Epithelial cell of prostate (primary cell): ENCODE measurements at places on chromosomes 11 and 22.

- DNase-seq = no peak
These were observed 29.8 kb upstream of the CRTAM start for GRCh38 chr11:122808478-122808869.

- no peak for DNase-seq
These were observed 38.3 kb upstream of the LRRC55 start for GRCh38 chr11:57143459-57143858.

DNA sequence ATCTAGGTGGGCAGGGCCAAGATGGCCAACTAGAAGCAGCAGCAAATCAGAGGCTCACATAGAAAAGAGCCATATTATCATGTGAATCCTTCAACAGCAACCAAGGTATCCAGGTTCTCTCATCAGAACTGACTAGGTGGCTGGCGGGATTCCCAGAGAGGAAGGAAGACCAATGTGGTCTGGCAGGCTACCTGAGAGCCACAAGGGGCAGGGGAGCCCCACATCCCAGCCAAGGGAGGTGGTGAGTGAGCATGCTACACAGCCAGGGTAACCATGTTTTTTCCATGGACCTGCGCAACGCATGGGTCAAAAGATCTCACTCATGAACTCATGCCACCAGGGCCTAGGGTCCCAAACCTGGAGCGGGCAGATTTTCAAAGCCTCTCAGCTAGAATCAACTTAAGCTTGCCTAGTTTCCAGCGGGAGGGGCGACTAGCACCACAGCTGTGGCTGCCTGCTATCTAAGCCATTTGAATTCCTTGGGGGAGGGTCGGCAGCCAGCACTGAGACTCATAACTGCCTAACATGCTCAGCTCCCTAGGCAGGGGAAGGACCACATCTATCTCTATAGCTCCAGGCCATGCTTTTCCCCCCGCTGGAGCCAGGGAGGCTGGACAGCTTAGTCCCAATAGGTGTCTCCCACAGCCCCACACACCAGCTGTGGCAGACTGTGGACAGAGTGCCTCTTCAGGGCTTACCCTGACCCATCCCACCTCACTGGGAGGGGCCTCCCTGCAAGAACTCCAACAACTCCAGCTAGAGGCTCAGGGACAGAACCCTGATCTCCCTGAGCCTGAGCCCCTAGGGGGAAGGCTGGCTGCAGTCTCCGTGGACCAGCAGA, 28.7 kb upstream of the CASP12 start:
- DNase-seq = no peak

GRCh38 chr11:32307471-32307870, 127.9 kb downstream of the WT1 start:
- DNase-seq = no peak

DNA sequence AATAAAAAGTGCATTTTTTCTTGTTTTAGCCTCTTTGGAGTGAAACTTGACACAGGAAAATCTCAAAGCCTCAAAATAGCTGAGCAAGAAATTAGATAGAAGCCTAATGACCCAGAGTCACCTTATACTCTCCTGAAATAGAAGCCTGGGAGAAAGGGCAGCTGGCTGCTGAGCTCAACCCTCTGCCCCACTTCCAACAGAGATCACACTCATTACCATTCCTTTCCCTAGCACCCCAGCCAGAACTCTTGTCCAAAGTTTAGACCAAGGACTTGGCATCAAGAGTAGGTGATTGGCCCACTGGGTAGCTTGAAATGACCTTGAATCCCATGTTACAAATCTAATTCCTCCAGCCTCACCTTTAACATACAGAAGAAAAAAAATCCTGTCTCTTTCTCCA, 62.7 kb upstream of the AMOTL1 start:
- no peak for DNase-seq

DNA sequence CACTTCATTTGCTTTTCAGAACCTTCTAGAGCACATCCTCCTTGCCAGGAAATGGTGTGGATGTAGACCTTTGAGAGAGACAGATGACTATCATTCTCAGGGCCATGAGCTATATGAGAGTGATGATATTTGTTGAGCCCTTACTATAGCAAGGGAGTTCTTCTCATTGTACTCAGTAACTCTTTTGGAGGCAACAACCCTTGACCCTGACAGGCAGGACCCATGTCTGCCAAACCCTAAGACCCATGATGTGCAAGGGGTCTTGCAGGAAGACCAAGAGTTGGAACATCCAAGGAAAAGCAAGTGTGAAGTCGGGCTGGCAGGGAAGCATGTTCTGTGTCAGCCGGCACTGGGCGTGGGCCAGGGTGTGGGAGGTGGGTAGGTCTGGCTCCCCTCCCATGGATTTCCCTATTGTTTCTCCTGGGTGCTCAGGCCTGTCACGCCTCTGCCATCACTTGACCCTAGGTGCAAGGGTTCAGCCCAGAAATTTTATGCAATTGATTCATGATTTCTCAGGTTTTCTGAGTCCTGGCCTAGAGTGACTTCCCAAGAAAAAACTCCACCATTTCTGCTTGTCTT, 1.2 kb downstream of the FOLR3 start:
- no peak for DNase-seq

DNA sequence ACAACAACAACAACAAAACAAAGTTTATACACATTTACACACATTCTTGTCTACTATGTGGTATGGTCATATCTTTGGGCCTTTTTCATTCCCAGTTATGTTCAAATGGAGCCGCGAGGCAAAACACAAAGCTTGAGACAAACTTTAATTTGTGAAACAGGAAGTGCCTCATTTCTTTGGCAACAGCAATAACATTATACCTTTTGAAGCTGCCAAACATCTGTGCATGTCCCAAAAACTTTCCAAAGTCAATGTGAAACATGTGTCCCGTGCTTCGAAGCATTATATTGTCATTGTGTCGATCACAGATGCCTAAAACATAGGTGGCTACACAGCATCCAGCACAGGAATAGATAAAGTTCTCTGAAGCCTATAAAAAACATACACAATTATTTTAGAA, 25.0 kb upstream of the RPS13 start:
- DNase-seq = no peak

- peak; percentile 81 for DNase-seq
These were observed 4.0 kb upstream of the HMOX1 start for GRCh38 chr22:35376728-35377472.

DNA sequence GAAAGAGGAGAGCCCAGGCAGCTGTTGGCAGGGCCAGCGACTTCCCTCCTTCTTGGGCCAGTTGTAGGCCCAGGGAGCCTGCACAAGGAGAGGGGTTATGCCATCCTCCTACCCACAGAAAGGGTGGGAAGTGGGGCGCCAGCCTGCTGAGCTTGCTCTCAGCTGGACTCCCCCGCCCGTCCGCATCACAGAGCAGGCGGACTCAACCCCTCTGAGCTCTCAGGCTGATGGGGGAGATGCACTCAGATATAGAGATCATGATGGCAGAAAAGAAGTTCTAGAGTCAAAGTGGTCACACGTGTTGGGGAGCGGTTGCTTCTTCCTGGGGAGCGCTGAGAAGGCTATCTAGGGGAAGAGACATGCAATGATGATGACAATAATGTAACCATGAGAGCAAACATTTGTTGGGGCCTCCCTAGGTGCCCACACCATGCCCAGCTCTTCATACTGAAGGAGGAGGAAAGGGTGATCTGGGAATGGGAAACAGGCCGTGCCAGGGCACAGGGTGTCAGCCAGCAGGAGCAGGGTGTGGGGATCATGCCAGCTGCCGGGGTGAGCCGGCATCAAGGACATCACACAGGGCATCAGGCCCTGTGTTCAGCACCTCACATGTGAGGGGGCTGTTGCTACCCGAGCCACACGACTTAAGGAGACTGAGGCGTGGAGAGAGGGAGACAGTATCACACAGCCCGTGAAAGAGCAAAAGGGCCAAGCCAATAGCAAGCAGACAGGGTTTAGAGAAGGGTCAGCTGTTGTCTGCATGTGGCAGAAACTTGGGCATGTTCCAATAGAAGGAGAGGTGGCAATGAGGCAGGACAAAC, 7.7 kb downstream of the SLC35E4 start:
- no peak for DNase-seq

- no peak for DNase-seq
These were observed 103.0 kb upstream of the OPCML start for GRCh38 chr11:133635244-133635739.

DNA sequence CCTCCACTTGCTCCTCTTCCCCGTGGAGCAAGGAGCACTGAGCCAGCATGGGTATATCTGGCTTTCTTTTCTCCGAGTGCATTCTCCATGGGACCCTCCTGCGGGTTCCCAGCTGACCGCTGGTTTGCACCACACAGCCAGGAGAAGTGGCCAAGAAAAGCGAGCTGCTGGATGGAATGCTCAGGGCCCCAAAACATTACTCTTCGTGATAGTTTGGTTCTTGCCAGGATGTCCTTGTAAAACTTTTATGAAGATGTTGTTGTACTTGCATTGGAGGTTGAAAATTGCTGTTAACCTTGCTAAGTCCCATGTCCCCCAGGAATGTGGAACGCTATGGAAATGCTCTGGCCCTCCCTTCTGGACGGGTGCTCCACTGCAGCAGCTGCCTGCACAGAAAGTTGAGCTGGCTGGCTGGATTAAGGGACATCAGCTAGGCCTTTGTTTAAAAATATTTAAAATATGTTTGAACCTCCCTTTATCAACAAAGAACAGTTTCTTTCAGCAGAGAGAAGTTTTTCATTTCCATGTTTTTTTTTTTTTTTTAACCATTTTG, 68.7 kb downstream of the ZNRF3 start:
- DNase-seq = no peak

DNA sequence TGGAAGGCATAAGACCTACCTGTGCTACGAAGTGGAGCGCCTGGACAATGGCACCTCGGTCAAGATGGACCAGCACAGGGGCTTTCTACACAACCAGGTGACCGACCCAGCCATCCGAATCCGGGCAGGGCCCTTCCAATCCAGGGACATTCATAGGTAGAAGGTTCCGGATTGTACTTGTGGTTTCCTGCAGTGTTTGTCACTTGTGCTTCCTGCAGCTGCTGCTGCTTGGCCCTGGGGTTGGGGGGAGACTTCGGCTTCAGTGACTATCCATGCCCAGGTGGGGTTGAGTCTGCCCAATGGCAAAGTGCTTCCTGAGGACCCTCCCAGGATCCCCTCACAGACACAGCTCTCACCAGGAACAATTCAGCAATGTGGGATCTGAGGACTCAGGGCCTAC, 2.2 kb downstream of the APOBEC3A start:
- DNase-seq = no peak

- DNase-seq = no peak
These were observed 9.6 kb upstream of the CD81 start for GRCh38 chr11:2367266-2368160.

- DNase-seq = no peak
These were observed 6.9 kb upstream of the TOMM22 start for GRCh38 chr22:38674888-38675287.

DNA sequence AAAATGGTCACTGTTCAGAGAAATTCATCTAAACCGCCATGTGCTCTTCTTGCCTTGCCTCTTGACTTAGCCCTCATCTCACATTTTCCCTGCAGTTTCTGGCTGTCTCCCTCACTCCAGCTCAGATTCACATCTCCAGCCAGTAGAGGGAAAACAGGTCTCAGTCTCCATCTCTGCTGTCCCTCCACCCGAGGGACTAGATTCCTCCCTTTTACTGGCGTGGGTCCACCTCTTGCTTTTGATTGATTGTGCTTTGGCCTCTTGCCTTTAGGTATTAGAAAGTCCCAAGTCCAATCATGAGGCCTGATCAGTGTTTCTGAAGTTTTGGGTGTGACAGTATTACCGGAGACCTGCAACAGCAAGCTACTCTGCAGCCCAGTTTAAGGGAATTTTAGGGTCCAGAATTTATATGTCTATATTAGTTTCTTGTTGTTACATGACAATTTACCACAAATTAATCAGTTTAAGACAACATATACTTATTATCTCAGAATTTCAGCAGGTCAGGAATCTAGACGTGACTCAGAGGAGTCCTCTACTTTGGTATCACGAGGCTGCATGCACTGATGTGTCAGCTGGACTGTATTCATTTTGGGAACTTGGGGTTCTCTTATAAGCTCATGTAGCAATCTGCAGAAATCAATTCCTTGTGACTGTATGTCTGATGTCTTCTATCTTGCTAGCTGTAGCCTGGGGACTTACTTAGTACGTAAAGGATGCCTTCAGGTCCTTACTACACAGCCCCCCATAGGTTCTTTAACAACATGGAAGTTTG, 805.2 kb upstream of the CCDC90B start:
- DNase-seq = no peak

- DNase-seq = no peak
These were observed 2.1 kb downstream of the MED15 start for GRCh38 chr22:20509344-20510047.

DNA sequence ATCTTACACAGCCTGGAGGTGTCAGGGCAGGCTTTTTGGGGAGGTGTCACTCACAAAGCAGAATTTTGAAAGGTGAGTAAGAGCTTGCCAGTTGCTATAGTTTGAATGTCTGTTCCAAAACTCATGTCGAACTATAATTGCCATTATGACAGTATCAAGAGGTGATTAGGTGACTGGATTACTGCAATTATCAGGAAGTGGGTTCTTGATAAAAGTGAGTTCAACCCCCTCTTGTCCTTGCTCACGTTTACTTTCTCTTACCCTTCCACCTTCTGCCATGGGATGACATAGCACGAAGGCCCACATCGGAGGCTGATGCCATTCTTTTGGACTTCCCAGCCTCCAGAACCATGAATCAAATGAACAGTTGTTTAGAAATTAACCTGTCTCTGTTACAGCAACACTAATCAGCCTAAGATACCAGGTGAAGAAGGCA, 4.7 kb upstream of the C11orf86 start:
- DNase-seq = no peak

DNA sequence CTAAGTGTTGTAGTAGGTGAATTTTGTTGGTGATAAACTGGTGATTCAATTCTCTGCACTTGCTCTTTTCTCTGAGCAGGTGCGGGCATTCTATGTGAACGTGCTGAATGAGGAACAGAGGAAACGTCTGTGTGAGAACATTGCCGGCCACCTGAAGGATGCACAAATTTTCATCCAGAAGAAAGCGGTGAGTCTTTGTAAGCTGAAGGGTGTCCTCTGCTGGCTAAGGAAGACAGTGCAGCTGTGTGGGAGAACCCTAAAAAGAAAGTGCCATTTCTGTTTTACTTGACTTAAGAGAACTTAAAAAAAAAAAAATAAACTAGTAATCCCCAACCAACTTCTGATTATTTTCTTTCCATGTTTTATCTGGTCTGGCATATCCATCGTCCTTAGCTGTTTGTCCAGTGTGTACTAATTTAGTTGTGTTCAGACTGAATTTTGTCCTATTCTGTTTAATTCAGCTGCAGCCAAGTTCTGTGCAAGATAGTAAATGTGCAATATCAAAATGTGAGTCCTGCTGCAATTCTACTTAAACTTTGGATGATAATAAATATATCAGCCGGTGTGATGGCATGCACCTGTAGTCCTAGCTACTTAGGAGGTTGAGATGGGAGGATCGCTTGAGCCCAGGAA, 29.6 kb downstream of the CAT start:
- no peak for DNase-seq

DNA sequence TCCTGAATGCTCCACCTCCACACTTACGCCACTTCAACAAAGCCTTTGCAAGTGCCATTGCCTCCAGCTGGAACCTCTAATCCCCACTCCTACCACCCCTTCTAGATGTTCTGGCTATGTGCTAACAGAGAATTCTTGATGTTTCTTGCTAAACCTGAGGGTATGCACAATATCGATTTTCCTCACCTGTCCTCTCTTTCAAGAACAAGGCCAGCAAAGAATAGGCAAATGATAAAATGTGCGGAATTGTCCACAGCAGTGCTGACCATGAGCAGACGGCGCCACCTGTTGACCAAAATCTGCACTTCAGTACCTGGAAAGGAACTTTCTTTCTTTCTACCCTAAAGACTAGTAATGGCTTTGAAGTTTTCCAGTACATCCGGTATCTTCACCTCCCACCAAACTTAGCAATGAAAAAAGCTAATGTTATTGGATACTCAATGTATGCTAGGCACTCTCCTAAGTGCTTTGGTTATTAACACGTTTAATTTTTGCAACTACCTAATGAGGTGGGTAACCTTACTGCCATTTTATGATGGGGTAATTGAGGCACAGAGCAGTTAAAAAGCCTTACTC, 3.4 kb downstream of the TIMM10 start:
- DNase-seq = no peak
